Occipital lobe (tissue), 3 donors: ENCODE measurements at places on chromosomes 3 and 15. TPM values are rescaled to one million over a fixed set of nuclear protein-coding genes. Genes with fewer than 3 reads are reported as not detected.

PIF1 gene
- total RNA-seq: 0.47 TPM

WNT7A gene
- total RNA-seq: 9.0 TPM

RHCG gene
- total RNA-seq: 2.7 TPM

TMC3 gene
- 0.47 TPM for total RNA-seq

PLD1 gene
- total RNA-seq: 6.6 TPM

LSAMP gene
- 47.3 TPM for total RNA-seq

NEK10 gene
- total RNA-seq: 25.7 TPM

FBXW12 gene
- total RNA-seq: 2.5 TPM

MYD88 gene
- 2.7 TPM for total RNA-seq

STARD5 gene
- 5.9 TPM for total RNA-seq

SCG5 gene
- 124 TPM for total RNA-seq

FYCO1 gene
- 2.5 TPM for total RNA-seq

CNTN6 gene
- total RNA-seq: 4.7 TPM

IGF2BP2 gene
- 27.0 TPM for total RNA-seq

ALPK3 gene
- total RNA-seq: 1.6 TPM

IQCF5 gene
- not detected for total RNA-seq

ATP13A5 gene
- under 0.01 TPM for total RNA-seq

SRP14 gene
- total RNA-seq: 112 TPM

FAM3D gene
- not detected for total RNA-seq

RBP2 gene
- not detected for total RNA-seq

KNSTRN gene
- total RNA-seq: 17.8 TPM

GABRG3 gene
- total RNA-seq: 19.3 TPM

NEO1 gene
- 219 TPM for total RNA-seq

AADAC gene
- not detected for total RNA-seq

SH3BP5 gene
- total RNA-seq: 61.6 TPM

ZNF502 gene
- 15.0 TPM for total RNA-seq

SLC28A2 gene
- not detected for total RNA-seq

RARB gene
- total RNA-seq: 13.4 TPM

KBTBD13 gene
- not detected for total RNA-seq

SPRED1 gene
- total RNA-seq: 77.4 TPM

TTC21A gene
- total RNA-seq: 2.5 TPM

GPR149 gene
- total RNA-seq: 0.16 TPM

CLDN18 gene
- total RNA-seq: not detected

ZNF80 gene
- not detected for total RNA-seq

PLA2G4E gene
- not detected for total RNA-seq

PP2D1 gene
- total RNA-seq: not detected

MESP2 gene
- total RNA-seq: not detected

TYRO3 gene
- 20.3 TPM for total RNA-seq

FURIN gene
- 8.7 TPM for total RNA-seq
